ENCODE measurements at places on chromosomes 4 and X.

GRCh38 chr4:15914736-15915135, 23.8 kb downstream of the FGFBP1 start:
- DNase-seq, result no peak

- DNase-seq, result peak; percentile 16
Measured at GRCh38 chr4:71974681-71975080, 57.1 kb upstream of the NPFFR2 start.

GRCh38 chrX:121823406-121823805, 776.0 kb downstream of the GLUD2 start:
- DNase-seq, result no peak

- DNase-seq, result no peak
Measured at GRCh38 chr4:83905952-83906351, 370.0 kb downstream of the GPAT3 start.

- DNase-seq, result no peak
Measured at GRCh38 chr4:51958199-51958968, 61.8 kb downstream of the LRRC66 start.

DNA sequence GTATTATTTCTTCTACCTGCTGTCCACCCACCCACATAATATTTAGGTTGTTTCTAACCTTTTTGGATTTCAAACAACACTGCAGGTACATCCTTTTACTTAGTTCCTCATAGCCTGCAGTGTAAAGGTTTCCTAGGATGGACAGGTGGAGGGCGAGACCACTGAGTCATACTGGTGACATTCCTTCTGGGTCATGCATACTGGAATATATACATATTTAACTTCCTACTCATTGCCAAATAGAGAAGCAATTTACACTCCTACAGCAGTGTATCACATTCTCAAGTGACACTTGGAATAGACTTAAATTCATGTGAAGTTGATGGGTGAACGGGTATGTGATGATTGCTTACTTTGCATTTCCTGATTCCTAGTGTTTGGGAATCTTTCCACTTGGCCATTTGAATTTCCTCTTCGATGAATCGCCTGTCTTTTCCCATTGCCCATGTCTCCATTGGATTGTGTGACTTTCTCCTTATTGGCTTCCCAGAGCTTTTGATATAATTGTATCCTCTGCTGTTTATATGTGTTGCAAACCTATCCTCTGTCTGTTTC, 8.2 kb upstream of the PPP2R2C start:
- peak; percentile 66 for DNase-seq

- no peak for DNase-seq
Measured at GRCh38 chrX:150449313-150449712, 86.2 kb downstream of the MAMLD1 start.

DNA sequence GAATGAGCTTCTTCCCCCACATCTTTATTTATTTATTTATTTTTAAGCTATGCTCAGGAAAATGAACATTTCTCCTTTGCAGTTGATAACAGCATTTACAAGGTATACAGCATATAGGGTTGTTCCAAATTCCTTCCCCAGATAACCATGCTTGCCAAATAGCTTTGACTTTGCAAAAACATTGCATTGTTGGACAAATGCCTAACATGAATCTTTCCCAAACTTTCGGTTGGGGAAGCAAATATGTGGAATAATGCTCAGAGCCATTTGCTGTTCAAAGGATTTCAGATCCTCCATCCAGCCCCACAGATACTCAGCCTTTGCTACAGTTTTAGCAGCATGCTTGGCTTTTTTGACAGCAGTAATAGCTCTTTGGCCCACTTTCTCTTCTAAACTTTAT, 127.2 kb upstream of the AGA start:
- DNase-seq, result no peak

GRCh38 chrX:48520976-48521352, 644 bp upstream of the EBP start:
- peak; percentile 9 for DNase-seq

DNA sequence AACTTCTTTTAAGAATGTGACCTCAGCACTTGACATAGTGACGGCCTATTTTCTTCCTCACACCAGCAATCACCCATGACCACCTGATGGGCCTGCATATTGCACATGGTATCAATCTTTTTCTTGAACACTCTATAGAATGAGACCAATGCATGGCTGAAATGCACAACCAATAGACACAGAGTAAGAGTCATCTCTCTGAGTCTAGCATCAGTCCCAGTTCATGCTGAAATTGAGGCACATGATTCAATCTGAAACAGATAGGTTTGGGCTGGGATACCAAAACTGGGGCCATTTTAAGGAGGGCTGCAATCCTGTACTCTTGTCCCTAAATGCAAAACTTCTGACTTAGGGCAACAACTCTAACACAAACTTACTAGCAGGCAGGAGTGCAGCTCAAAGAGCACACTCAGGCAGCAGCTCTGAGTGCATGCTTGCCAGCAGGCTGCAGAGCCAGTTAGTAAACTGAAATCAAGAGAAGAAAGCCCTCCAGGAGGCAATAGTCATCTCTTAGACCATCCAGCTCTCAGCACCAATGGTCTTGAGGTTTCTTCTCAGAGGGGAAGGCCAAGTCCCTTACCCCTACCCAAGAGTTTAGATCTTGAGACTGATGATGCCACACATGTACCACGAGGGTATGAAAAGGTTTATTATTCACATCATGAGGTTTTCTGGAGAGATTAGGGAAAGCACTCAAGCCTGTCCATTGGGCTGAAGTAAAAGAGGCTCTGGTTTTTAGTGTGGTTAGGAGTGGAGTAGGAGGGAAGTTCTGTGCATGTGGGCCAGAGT, 24.7 kb upstream of the GPR101 start:
- no peak for DNase-seq

- no peak for DNase-seq
Measured at GRCh38 chrX:14832586-14832985, 40.3 kb downstream of the FANCB start.

- peak; percentile 79 for DNase-seq
Measured at GRCh38 chrX:11557120-11557519, 108.6 kb downstream of the ARHGAP6 start.

GRCh38 chr4:84493092-84493850, 5.8 kb downstream of the NKX6-1 start:
- no peak for DNase-seq

DNA sequence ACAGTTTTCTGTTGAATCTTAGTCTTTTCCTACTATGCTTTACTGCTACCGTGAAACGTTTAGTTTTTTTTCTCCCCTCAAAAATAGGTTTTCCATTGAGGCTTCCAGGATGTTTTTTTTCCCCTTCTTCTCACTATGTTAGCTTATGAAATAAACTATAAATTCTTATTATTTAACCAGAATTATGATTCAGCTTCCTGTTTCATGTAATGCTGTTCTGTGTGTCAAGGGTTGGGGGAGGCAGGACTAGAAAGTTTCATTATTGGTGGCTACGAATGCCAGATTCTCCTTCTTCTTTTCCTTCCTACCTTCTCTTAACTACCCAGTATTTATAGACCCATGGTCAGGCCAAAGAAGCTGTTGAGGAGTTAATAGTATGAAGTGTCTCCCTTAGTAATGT, 11.8 kb downstream of the CLCN5 start:
- no peak for DNase-seq

GRCh38 chr4:145709843-145710242, 29.9 kb downstream of the C4orf51 start:
- DNase-seq, result no peak
